Sciatic nerve (tissue), 2 donors: ENCODE measurements at places on chromosomes 2 and 18.

DNA sequence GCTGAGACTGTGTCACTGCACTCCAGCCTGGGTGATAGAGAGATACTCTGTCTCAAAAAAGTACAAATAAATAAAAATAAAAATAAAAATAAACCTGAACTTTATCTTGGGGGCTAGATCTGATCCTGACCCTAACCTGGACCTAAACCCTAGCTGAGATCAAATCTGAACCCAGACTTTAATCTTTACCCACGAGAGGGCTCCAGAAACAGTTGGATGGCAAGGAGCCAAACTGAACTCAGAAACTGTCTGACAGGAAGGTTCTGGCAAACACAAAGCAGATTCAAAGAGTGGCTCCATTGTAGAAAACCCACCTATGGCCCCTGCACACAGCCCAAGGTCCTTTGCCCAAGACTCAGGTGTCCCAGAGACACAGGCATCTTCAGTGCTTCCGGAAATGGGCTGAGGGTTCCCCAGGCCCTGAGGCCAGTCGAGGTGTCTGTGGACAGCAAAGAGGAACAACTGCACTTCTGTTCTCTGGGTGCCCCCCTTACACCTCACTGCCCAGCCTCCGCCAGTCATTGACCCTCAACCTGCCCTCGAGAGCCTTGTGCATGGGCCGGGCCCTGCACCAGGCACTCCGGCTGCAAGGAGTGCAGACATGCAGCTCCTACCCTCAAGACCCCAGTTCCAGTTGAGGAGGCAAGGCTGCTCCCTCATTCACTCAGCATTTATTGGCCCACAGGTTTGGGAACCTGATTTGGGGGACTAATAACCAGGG, 95.2 kb downstream of the TFCP2L1 start:
- no peak for DNase-seq

GRCh38 chr2:25740810-25741381, 67.5 kb upstream of the DTNB start:
- DNase-seq = no peak

DNA sequence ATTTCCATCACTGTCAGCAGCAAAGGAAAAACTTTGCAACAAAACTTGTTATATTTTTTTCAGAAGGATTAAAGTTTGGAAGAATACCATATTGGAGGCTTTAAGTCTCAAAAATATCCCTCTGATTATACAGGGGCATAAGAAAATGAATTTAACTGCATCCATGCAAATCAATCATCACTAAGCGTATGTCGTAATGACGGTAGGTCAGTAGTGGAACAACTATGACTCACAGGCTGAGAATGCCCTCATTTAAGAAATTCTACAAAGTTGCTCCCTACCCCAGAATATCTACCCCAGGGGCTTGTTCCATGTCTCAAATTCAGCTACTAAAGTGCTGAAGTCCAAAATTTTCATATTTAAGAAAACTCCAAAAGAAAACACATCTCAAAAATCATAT, 12.5 kb upstream of the NAB1 start:
- DNase-seq = no peak

DNA sequence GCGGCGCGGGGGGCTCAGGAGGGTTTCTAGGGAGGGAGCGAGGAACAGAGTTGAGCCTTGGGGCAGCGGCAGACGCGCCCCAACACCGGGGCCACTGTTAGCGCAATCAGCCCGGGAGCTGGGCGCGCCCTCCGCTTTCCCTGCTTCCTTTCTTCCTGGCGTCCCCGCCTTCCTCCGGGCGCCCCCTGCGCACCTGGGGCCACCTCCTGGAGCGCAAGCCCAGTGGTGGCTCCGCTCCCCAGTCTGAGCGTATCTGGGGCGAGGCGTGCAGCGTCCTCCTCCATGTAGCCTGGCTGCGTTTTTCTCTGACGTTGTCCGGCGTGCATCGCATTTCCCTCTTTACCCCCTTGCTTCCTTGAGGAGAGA, 5.2 kb downstream of the PROC start:
- no peak for DNase-seq

DNA sequence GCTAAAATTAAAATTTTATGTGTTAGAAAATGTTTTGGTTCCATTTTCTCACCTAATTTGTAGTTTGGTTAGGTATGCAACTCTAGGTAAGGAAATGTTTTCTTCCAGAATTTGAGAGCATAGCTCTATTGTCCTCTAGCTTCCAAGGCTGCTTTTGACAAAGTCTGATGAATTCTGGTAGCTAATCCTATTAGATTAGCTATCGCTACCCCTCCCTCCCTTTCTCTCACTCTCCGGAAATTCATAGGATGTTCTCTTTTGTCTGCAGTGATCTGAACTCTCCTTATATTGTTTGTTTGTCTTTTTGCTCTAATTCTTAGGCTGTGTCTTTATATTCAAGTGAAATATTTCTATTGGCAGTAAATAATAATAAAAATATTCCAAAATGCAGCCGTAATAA, 382.9 kb downstream of the DCC start:
- DNase-seq = no peak

- DNase-seq = no peak
Measured at GRCh38 chr2:7667260-7667757, 750.1 kb downstream of the RNF144A start.

DNA sequence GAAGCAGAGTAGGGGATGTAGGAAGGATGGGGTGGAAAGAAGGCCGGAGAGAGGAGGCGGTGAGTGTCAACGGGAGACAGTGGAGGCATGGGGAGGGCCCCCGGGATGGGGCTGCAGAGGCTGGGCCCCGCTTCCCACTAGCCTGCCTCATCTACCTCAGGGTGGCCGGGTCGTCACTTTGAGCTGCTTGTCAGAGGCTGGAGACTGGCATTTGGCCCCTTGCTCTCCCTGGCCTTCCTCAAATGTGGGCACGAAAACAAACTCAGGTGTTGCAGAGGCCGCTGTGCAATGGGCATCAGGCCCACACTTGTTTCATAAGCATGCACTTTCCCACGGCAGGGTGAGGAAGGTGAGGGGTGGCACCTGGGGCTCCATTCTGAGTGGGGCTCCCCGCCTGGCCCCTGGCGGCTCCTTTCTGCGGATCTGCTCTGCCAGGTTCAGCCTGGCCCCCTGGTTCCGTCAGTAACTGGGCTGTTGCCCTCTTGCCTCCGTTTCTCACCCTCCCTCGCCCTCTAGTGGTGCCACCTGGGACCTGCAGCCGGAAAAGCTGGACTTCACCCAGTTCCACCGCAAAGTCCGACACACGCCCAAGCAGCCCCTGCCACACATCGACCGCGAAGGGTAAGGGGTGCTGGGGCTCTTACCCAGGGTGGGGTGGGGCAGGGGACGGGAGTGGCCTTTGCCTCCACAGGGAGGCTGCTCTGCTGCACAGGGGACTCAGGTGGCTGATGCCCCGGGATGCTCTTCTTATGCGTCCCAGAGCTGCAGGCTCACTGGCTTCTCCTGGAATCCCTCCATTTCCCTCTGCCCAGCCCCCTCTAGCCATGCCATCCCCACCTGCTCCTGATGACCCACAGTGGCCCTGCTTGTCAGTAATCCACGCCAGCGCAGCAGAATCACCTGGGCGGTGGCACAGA, 125.4 kb downstream of the CTIF start:
- DNase-seq = peak; percentile 88

DNA sequence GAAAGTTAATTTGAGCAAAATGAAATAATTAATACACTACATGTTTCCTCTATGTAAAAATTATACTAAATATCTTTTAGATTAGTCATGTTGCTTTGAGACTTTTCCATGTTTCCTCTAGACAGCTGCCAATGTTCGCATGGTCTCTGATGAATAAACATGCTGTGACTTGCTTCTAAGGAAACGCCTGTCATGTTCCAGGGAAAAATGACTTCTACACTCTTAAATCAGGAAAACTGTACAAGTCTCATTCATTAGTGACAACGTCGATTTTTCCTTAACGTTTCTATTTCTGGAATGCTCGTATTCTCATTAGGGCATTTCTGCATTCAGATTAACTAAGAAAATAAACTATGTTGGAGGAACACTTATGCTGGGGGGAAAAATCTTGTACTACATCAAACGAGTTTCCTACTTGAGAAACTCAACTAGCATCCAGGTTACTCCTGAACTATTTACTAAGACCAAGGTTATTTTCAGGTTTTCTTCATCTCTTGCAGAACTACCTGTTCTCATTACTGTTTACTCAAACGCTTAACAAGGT, 1.6 kb downstream of the COBLL1 start:
- no peak for DNase-seq

DNA sequence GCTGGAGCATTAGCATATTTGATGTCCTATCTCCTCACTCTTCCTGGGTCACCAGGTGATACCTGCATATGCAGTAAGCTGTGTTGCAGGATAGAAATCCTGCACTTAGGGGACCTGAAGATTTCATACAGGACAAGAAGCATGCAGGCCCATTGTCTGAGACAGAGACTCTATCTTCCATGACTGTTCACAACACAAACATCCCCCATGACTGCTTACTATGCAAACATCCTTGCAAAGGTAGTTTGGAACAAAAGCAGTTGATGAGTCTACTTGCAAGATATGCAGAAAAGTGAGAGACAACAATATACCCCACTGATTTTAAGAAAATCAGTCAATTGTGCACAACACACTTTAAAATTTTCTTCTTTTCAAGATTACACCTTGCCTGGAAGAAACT, 108.6 kb upstream of the ZEB2 start:
- DNase-seq = no peak

GRCh38 chr2:176813621-176814049, 399.0 kb upstream of the HNRNPA3 start:
- no peak for DNase-seq

- DNase-seq = peak; percentile 73
Measured at GRCh38 chr18:62524440-62525200, 1.8 kb downstream of the ZCCHC2 start.

DNA sequence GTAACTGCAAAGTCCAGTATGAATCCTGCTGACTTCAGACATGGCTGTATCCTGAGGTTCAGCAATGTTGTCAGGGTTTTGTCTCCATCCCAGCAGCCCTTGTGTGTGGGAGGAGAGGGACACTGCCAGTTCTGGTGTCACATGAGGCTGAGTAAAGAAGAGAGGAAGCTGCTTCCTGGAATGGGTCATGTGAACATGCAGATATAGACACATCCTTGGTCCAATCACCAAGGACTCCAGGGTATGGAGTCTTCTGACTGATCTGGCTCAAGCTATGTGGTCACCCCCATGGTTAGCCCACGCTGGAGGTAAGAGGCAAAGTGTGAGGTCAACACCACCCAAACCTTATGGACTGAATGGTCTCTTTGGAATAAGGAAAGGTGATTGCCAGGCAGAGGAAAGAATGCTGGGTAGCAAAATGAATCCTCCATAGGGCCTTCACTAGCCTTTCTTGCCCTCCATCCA, 134.4 kb upstream of the SLC1A4 start:
- no peak for DNase-seq

- DNase-seq = no peak
Measured at GRCh38 chr2:166671235-166671634, 177.2 kb upstream of the SCN7A start.

- DNase-seq = no peak
Measured at GRCh38 chr2:100699131-100699530, 120.8 kb upstream of the NPAS2 start.

GRCh38 chr2:70008290-70008689, 46.9 kb upstream of the ASPRV1 start:
- DNase-seq = no peak

- DNase-seq = no peak
Measured at GRCh38 chr18:26464128-26465011, 84.0 kb downstream of the KCTD1 start.

DNA sequence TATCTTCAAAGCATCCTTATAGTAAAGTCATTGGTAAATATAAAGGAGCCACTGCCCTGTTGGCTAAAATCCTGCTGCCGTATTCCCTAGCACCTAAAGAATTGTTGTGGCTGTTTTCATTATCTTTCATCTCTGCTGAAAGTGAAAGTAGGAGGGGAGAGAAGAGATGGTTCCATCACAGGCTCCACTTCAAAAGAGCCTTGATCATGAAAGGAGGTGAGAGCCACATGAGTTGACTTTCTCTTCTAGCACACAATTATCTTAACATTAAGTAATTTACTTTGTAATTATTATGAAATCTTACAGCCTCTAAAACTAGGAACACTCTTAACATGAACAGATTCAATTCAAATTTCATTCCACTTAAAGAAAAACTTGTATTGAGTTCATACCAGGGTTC, 1050.9 kb upstream of the LRRTM1 start:
- DNase-seq = no peak

DNA sequence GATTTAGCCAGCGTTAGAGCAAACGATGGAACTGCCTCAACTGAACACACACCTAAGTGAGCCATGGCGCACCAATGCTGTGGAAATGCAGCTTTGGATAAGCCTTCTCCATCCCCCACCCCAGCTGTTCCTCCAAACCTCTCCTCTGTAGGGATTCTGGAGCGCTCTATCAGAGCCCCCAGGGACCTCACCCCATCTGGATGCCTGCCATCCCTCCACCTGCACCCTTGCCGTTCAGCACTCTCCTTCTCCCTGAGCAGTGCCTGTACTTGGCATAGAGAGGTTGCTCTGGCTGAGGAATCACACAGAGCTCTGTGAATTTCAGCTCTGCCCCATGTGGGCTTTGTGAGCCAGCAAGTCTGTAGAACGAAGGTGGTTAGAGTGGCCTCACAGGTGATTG, 42.8 kb upstream of the INHBB start:
- no peak for DNase-seq

- no peak for DNase-seq
Measured at GRCh38 chr2:218983263-218983933, 1.6 kb downstream of the FEV start.

DNA sequence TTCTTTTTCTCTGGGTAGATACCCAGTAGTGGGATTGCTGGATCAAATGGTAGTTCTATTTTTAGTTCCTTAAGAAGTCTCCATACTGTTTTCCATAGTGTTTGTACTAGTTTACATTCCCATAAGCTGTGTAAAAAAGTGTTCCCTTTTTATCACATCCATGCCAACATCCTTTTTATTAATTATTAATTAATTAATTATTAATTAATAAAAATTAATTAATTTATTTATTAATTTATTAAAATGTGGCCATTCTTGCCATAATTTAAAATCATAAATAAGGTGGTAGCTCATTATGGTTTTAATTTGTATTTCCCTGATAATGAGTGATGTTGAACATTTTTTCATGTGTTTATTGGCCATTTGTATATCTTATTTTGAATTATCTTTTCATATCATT, 234.3 kb upstream of the FBXO11 start:
- no peak for DNase-seq

DNA sequence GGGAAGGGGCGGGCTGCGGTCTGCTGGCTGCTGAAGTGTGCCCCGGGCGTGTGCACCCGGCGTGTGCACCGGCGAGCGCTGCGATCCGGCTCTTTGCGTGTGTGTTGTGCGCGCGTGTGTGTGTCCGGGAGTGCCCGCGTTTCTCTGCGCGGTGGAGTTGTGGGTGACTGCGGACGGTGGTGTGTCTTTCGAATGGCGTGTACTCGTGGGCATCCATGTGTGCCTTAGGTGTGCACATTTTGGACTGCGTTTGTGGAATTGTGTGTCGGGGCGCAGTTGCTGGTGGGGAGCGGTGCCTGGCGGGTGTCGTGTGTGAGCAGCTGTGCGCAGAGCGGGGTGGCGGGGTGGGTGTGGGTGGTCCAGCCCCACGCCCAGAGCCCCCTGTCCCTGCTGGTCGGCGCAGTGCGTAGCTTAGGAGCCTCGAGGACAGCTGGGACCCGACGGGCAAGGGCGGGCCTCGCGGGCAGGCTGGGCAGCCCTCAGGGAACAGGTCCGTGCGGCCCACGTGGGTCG, 533 bp downstream of the HPCAL1 start:
- peak; percentile 65 for DNase-seq
